ENCODE measurements at places on chromosomes 1 and 21. TPM values are rescaled to one million over a fixed set of nuclear protein-coding genes. Genes with fewer than 3 reads are reported as not detected.

Gene PTPN14
- 13.5 TPM for total RNA-seq

Gene AUNIP
- total RNA-seq = 6.9 TPM

Gene PEF1
- 63.1 TPM for total RNA-seq

Gene HSD11B1
- 2.1 TPM for total RNA-seq

Gene LAX1
- 24.3 TPM for total RNA-seq

Gene RASSF5
- 240 TPM for total RNA-seq

Gene FBLIM1
- total RNA-seq = not detected

DNA sequence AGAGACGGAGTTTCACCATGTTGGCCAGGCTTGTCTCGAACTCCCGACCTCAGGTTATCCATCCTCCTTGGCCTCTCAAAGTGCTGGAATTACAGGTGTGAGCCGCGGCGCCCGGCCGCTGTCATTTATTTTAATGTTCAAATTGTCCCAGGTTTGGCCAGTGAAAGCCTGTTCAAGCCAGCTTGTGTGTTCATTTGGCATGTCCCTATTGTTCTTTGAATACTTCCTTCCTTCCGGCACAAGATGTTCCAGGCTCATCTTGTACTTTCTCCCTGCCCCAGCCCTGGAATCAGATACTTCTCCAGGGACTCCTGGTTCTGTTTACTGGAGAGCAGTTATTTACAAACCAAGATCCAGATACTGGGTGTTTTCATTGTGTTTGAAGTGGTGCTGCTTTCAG lies 37.0 kb downstream of the ZBTB8B start:
- H3K4me1 ChIP-seq = peaks cover 6% of the 10 kb centered on the region
- no peak overlapping the region for H3K27ac ChIP-seq

DNA sequence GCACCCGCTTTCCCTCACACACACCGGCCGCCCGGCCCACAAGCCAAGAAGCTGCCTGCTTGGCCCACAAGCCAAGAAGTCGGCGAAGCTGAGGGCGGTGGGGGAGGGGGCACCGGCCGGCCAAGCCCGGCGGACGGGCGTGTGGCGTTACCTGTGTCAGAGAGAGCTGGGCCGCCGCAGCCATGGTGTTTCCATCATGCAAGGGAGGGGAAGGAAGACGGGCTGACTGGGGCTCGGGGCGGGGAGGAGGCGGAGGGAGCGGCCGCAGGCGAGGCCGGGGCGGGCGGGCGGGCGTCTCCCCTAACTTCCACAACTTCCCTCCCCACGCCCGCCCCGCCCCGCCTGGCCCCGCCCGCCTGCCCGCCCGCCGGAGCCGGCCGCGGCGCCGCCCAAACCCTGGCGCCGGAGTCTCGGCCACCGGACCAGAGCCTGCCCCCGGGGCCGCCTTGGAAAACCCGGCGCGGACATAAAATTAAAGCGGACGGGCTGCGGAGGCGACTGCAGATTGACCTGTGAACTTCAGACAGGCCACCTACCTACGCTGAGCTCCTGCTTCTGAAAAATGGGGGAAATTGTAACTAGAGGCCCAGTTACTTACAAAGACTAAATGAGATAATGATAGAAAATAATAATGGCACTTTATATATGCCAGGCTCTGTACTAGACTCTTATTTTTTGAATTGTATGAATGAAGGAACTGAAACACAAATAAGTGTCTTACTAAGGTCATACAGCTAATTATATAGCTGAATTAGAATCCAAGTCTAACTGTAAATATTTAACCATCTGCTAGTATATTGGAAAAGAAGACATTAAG lies at the start of gene EPS15:
EPS15 (minus strand) TSS at position 219 of the 817 bp plus-strand sequence; CDS start at position 184, 35 bp downstream.
- peak within 1 kb of the TSS; percentile 91 for H3K27ac ChIP-seq
- H3K4me1 ChIP-seq = peaks cover 53% of the 10 kb centered on the region
- peak; percentile 91 for DNase-seq
- peaks cover 7% of the 10 kb centered on the region for H3K36me3 ChIP-seq
- no peaks in the 10 kb centered on the region for H3K27me3 ChIP-seq

DNA sequence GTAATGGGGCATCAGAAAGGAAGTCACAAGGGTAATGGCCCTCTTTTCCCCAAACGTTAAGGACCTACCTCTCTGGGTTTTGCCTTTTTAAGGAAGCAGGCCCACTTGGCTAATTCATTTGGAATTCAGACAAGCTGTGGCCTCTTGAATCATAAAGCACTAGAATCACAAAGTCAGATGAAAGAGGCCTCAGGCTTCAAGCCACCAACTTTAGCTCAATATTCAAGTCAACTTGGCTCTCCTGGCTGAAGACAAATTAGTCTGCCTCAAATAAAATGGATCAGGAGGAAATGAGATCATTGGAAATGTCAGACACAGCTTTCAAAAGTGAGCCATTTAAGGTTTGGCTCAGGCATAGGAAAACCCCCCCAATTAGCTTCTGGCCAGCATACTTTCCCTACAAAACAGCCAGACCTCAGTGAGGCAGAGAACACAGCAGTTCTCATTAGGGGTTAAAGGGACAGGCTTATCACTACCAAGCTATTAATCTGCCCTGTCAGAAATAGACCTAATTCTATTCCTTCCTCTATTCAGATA lies 34.3 kb downstream of the SLC35D1 start:
- H3K27me3 ChIP-seq = no peaks in the 10 kb centered on the region
- no peaks in the 10 kb centered on the region for H3K36me3 ChIP-seq
- no peaks in the 10 kb centered on the region for H3K4me1 ChIP-seq

DNA sequence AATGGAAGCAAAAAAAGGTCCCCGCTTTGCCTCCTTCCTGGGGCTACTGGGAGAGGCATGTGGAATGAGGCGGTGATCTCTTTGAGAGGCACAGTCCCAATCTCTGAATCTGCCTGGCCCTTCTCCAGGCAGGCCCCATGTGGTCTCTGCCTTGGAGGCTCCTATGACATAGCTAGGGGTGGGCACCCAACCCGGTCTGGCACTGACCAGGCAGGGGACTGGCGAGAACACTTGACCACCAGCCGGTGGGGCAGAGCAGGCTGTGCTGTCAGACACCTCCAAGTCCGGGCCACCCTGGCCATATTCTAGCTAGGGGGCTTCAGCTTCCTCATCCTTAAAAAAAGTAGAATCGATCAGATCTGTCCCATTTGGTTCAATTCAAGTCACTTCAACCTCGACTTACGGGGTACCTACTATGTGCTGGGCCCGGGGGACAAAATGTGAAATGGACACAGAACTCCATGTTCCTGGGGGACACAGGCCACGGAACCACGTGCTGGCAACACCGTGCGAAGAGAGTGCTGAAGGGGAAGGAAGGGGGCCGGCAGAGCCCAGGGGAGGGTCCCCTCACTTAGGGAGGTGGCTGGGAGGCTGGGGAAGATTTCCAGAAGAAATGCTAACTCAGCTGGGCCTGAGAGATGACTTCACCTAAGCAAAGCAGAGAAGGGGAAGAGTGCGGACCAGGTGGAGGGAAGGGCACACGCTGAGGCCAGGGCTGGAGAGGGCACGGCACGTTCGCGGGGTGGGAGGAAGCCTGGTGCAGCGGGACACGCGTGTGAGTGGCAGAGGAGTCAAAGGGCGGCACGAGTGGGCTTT lies 33.3 kb downstream of the HSPG2 start:
- H3K27ac ChIP-seq = no peak overlapping the region
- peaks cover 11% of the 10 kb centered on the region for H3K4me1 ChIP-seq
- no peak overlapping the region for H3K4me3 ChIP-seq
- H3K36me3 ChIP-seq = no peaks in the 10 kb centered on the region
- H3K27me3 ChIP-seq = no peaks in the 10 kb centered on the region
- no peak for DNase-seq

GRCh38 chr1:172268237-172268636 lies 152.2 kb upstream of the C1orf105 start:
- no peak overlapping the region for H3K4me3 ChIP-seq
- no peaks in the 10 kb centered on the region for H3K27me3 ChIP-seq
- no peak for DNase-seq

- H3K27me3 ChIP-seq = no peaks in the 10 kb centered on the region
- H3K4me1 ChIP-seq = no peaks in the 10 kb centered on the region
- DNase-seq = no peak
- no peaks in the 10 kb centered on the region for H3K36me3 ChIP-seq
These were observed 52.1 kb downstream of the DPT start for GRCh38 chr1:168676861-168677260.

DNA sequence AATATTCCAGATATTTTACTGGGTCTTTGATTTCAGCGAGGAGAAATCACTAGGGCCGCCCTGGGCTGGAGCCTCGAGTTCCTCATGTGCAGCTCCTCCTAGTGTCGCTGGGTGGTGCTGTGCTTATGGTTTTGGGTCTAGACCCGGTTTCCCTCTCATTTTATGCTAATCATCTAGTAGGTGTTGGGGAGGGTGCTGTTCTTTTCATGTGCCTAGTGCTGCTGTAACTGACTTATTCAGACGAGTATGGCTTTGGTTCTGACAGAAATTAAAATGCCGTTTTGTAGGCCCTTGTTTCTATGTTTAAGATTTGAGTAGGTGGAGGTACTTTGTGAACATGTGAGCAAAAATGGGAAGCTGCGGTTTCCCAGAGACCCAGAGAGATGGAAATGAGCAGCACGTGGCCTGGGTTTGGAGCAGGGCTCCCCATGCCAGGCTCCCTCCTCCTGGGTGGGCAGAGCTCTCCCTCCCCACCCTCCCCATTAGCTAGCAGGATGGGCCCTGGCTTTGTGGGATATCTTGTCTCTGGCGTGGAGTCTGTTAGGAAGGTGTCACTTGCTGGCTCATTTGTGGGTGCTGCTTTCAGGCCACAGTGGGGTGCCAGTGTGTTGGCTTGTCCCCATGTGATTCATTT lies 74.0 kb upstream of the GPR88 start:
- H3K4me1 ChIP-seq = peaks cover 25% of the 10 kb centered on the region
- H3K27me3 ChIP-seq = no peaks in the 10 kb centered on the region
- peak overlapping the region; percentile 21 for H3K4me3 ChIP-seq
- DNase-seq = peak; percentile 61
- H3K27ac ChIP-seq = peak overlapping the region; percentile 89

DNA sequence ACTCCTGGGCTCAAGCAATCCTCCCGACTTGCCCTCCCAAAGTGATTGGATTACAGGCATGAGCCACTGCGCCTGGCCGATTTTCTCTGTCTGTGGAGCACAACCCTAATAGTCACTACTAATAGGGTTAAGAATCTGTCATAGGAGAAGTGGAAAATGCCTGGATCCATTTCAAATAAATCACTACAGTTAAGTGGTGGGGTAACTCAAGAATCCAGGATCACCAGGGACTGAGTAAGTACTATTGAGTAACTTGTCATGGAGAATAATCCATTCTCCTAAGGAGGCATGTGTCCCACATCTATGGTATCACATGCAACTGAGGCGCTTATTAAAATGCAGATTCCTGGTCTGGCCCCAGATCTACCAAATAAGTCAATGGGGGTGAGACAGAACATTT lies 53.2 kb downstream of the OPTC start:
- H3K4me1 ChIP-seq = peaks cover 6% of the 10 kb centered on the region
- no peaks in the 10 kb centered on the region for H3K36me3 ChIP-seq
- H3K27me3 ChIP-seq = no peaks in the 10 kb centered on the region
- DNase-seq = no peak
- H3K4me3 ChIP-seq = no peak overlapping the region
- no peak overlapping the region for H3K27ac ChIP-seq

GRCh38 chr1:16442265-16442664 lies 1.7 kb downstream of the NECAP2 start:
- peak overlapping the region; percentile 98 for H3K4me3 ChIP-seq
- peaks cover 39% of the 10 kb centered on the region for H3K4me1 ChIP-seq

DNA sequence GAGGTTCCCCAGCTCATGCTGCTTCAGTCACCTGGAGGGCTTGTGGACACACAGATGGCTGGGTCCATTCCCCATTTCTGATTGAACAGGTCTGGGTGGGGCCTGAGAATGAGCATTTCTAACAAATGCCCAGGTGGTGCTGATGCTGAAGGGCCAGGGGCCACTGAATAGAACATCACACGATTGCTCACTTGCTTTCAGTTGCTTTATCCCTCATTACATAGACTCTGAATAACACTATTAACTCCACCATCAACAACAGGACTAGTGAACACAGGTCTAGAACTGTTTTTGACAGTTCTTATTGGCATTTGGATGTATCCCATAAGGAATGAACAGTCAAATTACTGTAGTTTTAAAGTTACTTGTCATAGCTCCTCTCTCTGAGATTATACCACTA lies 12.1 kb downstream of the TRAPPC10 start:
- no peak for DNase-seq
- H3K4me1 ChIP-seq = peaks cover 93% of the 10 kb centered on the region
- no peaks in the 10 kb centered on the region for H3K27me3 ChIP-seq
- peak overlapping the region; percentile 80 for H3K27ac ChIP-seq
- H3K4me3 ChIP-seq = no peak overlapping the region

GRCh38 chr1:34786521-34787325 lies 5.7 kb downstream of the GJB3 start:
- H3K4me3 ChIP-seq = no peak overlapping the region
- H3K27ac ChIP-seq = no peak overlapping the region
- no peaks in the 10 kb centered on the region for H3K36me3 ChIP-seq

DNA sequence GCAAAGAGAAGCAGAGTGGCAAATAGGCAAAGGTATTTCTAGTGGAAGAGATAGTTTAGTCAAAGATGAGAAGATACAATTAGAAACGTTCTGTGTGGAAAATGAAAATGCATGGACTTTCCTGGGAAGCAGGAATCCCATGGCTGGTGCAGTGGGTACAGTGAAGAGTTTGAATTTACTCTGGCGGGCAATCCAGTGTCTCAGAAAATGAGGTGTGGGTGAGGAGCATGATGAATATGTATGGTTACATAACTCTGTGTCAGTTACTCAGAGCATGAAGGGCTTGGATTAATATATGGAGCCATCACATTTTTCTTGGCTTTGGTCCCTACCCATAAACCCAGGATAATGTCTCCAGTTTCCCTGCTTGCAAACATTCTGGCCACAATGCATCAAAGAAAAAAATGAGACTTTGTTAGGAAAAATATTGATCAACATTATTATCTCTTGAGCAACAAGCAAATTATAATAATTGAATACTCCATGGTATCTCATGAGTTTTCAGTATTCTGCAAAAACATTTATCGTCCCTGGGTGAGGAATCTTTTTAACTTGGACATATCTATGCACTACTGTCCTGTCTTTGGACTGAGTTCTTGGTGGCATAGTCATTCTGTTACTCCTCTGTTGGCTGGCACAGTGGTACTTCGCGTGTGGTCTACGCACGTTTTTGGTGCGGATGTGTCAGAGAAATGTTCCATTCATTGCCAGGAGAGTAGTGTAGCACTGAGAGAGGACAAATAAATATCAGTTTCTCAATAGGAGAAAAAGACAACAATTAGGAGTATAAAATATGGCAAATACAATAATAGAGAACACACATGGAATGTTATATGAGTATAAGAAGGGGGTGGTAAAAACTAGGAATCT lies 173.7 kb upstream of the C1orf105 start:
- no peak overlapping the region for H3K27ac ChIP-seq
- no peak for DNase-seq
- H3K4me1 ChIP-seq = no peaks in the 10 kb centered on the region
- H3K36me3 ChIP-seq = no peaks in the 10 kb centered on the region
- no peak overlapping the region for H3K4me3 ChIP-seq
- H3K27me3 ChIP-seq = no peaks in the 10 kb centered on the region

- peaks cover 12% of the 10 kb centered on the region for H3K36me3 ChIP-seq
- no peak overlapping the region for H3K4me3 ChIP-seq
- no peaks in the 10 kb centered on the region for H3K27me3 ChIP-seq
- no peak for DNase-seq
- H3K4me1 ChIP-seq = peaks cover 64% of the 10 kb centered on the region
- H3K27ac ChIP-seq = peak overlapping the region; percentile 57
These were observed 9.7 kb downstream of the KHDRBS1 start for GRCh38 chr1:32023351-32023750.

GRCh38 chr1:97573553-97573952 lies 347.3 kb downstream of the DPYD start:
- no peak overlapping the region for H3K4me3 ChIP-seq
- H3K27ac ChIP-seq = no peak overlapping the region
- peaks cover 2% of the 10 kb centered on the region for H3K36me3 ChIP-seq
- H3K27me3 ChIP-seq = no peaks in the 10 kb centered on the region
- DNase-seq = no peak
- no peaks in the 10 kb centered on the region for H3K4me1 ChIP-seq
